Activated T-cell treated with anti-CD3 and anti-CD28 coated beads, Interleukin-2, amount 50 U/mL, for 48 hours (primary cell): ENCODE measurements at places on chromosomes 6 and 20.

- DNase-seq = no peak
Measured at GRCh38 chr6:150566486-150566885, 33.2 kb upstream of the PLEKHG1 start.

DNA sequence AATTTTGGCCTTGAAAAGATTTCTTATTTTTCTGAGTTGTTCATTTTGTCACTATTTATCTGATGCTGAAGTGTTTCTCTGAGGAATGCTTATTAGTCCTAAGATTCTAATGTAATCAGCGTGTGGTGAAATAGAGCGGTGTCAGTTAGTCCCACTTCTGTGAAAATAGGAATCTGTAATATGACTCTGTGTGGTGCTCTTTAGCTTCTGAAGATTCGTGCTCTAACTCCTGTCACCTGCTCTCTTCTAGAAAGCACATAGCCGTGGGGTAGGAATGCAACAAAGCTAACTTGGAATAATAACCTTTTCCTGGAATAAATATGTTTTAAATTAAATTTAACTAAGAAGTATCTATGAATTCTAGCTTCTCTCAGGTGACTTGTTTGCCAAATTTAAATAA is 90.4 kb downstream of the BCKDHB start:
- no peak for DNase-seq

DNA sequence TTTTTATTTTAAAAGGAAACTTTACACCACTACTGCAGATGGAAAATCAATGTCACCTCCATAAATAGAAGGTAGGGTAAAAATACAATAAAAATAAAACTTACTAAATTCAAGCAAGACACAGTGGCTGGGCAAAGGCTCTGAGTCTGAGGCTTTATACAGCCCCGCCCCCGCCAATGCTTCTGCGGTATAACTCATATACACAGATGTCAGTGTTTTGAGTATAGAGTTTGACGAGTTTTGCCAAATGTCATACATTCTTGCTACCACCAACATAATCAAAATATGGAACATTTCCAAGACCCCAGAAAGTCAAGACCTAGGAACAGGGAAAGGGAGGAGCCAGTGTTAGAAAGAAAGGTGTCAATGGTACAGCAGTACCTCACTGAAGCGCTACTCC is 12.8 kb downstream of the NFATC2 start:
- peak; percentile 84 for DNase-seq

DNA sequence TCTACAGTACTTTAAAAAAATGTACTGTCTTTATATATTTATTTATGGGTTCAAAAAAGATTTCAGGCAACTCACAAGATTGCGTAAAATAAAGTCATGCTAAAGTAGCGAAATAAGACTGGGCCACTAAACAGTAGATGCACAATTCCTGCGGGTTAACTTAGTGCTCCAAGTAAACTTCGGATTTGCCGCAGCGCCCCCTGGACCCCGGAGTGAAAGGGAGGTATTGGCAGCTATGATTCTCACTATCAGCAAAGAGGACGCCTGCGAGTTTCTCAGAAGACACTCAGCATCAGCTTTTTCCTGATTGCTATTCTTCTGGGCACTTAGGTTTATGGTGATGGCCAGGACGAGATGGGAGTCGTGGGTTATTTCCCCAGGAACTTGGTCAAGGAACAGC is 1.4 kb downstream of the OTOR start:
- no peak for DNase-seq

GRCh38 chr6:54719633-54720032 is 126.9 kb upstream of the FAM83B start:
- DNase-seq = no peak

- DNase-seq = peak; percentile 14
Measured at GRCh38 chr20:59173938-59174491, 10.4 kb downstream of the ZNF831 start.

- DNase-seq = no peak
Measured at GRCh38 chr20:49231471-49231870, 12.3 kb downstream of the DDX27 start.

DNA sequence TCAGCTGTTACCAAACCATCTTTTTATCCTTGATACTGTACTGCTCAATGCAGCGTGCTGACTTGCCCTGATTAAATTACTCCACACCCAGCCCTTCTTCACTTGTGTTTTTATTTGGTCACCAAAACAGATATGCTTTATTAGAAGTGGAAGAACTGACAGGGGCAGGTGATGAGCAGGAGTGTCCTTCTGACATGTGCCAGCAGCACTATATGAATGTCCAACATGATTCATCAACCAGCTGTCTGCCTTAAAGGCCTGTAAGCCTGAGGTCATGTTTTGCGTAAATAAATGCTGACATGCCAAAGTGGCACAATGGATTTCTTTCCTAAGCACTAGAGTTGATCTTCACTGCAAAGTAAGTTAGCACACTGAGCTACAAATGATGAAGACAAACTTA is 15.4 kb downstream of the POPDC3 start:
- DNase-seq = no peak

- no peak for DNase-seq
Measured at GRCh38 chr20:15257569-15257870, 920.1 kb upstream of the FLRT3 start.

GRCh38 chr6:30013291-30013922 is 47.7 kb upstream of the POLR1H start:
- DNase-seq = peak; percentile 38

DNA sequence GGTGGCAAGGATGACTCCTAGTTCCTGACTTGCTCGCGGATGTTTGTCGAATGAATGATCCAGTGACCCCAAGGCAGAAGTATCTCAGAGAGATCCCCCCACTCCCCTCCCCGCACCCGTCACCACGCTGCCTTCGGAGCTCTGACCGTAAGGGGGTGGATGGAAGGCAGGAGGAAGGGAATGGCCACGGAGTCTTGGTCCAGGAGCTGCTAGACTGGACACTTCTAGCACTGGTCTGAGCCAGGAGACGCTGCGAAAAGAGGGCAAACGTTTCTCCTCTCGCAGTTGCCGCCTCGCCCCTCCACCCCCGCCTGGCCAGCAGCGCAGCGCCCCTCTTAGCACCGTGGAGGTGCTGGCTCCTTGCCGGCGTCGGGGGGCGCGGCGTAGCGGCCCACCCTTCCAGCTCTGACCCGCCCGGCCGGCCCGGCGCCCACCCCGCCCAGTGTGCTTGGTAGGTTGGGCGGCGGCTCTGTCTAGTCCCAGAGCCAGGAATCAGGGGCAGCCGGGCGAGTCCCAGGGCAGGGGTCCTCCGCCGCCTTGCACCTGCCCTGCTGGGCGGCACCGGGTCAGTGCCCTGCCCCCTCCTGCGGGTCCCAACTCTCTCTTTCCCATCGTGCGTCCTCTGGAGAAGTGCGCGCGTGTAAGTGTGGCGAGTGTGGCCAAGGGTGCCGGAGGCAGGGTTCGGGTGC is 2.4 kb upstream of the DBNDD2 start:
- DNase-seq = peak; percentile 62

- DNase-seq = no peak
Measured at GRCh38 chr6:122651031-122651430, 40.8 kb downstream of the PKIB start.

GRCh38 chr20:58046311-58046710 is 182.1 kb downstream of the ANKRD60 start:
- no peak for DNase-seq

GRCh38 chr6:154604119-154604518 is 93.6 kb upstream of the CNKSR3 start:
- no peak for DNase-seq

- no peak for DNase-seq
Measured at GRCh38 chr6:8192597-8192996, 90.2 kb upstream of the EEF1E1 start.

- DNase-seq = no peak
Measured at GRCh38 chr6:63063631-63064271, 147.5 kb upstream of the FKBP1C start.

DNA sequence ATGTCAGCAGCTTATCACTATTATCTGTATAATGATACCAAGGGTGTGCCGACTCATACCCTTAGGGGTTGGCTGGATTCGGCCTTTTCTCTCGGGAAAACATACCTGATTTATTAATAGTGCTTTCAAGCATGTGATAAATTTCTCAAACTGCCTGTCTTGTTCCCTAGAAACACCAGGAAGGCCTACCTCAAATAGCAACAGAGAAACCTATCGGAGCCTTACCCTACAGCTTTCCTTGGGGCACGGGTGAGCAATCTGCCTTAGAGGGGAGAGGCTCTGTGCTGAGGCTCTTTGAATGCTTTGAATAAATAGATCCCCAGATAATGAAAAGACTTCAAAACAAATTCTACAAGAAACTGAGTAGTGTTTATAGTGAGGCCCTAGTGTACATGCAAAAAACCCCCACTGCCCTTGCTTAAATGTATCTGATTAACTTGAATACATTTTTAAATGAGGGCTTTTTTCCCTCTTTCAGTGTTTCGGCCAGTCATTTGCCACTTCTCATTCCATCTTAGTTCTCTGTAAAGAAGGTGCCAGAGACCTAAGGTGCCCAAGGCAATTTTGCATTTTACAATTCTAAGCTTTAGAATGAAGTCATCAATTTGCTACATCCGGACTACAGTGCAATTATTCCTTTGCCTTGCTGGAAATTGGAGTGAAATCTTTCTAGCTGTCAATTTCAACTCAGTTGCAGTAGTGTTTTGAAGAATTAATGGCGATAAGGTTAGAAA is 320.1 kb downstream of the ESR1 start:
- no peak for DNase-seq

- DNase-seq = no peak
Measured at GRCh38 chr20:62928246-62928939, 2.1 kb upstream of the DIDO1 start.

GRCh38 chr6:47028835-47029360 is 13.2 kb downstream of the ADGRF1 start:
- no peak for DNase-seq

- DNase-seq = no peak
Measured at GRCh38 chr20:34628026-34628425, 48.9 kb downstream of the PIGU start.

- no peak for DNase-seq
Measured at GRCh38 chr6:69936674-69937363, 70.5 kb downstream of the COL19A1 start.

GRCh38 chr6:168411130-168411529 is 29.9 kb upstream of the SMOC2 start:
- DNase-seq = no peak

DNA sequence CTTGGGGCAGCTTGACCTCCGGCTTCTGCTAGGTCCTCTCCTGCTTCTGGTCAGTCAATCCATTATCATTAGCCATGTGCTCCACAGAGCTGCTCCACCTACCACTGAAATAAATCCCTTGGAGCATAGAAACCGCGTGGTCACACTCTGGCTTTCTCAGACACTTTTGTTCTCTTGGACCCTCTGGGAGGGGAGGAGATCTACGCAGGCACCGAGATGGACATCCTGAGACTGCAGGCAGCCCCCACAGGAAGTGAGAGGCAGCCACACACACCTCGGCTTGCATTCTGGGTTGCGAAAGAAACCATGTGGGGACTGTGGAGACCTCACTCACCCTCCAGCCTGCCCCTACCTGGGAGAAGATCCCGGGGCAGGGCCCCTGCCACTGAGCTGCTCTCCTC is 79.5 kb downstream of the FYN start:
- DNase-seq = peak; percentile 66

DNA sequence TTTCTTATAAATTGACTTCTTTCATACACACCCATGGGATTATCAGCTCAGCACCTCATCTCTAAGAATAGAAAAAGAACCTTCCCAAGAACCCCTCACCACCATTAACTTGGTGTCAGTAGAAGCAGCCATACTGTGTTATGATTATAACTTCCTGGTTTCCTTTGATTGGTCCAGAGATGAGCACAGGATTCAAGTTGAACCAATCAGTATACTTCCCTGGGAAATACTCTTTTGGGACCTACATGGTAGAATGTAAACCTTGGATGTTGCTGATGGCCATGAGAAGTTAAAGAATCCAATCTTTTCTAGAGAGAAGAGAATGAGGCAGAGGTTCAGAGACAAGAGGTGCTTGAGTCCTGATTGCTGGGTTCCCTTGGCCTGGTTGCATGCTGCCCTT is 190.8 kb downstream of the BMP7 start:
- DNase-seq = no peak

- DNase-seq = no peak
Measured at GRCh38 chr6:11346516-11346915, 114.0 kb upstream of the NEDD9 start.

DNA sequence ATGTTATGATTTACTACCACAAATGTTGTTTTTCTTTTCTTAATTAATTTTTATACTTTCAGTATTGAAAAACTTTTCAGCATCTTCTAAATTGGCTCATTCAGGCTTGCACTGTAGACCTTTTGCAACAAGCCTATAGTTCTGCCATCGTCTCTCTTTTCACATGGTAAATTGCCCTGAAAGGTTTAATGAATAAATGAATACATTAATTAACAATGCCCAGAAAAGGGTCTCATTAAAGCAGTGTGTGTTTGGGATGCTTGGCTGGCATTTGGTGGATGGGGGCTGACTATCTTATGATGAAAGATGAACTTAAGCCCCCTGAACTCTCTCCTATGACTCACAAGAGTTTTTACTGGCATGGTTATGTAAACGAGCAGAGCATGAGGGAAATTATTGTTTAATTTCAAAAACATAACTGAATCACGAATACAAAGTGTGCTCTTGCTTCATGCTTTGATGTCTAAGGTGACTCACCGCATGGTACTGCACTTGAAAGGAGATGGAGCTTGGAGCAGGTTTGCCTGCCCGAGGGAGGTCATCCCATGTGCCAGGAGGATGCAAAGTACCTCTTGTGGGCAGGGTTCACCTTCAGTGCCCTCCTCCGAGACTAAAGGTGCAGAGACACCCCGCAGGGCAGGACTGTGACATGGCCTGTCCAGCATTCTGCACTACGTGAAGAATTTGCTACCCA is 13.8 kb upstream of the PCK1 start:
- no peak for DNase-seq

DNA sequence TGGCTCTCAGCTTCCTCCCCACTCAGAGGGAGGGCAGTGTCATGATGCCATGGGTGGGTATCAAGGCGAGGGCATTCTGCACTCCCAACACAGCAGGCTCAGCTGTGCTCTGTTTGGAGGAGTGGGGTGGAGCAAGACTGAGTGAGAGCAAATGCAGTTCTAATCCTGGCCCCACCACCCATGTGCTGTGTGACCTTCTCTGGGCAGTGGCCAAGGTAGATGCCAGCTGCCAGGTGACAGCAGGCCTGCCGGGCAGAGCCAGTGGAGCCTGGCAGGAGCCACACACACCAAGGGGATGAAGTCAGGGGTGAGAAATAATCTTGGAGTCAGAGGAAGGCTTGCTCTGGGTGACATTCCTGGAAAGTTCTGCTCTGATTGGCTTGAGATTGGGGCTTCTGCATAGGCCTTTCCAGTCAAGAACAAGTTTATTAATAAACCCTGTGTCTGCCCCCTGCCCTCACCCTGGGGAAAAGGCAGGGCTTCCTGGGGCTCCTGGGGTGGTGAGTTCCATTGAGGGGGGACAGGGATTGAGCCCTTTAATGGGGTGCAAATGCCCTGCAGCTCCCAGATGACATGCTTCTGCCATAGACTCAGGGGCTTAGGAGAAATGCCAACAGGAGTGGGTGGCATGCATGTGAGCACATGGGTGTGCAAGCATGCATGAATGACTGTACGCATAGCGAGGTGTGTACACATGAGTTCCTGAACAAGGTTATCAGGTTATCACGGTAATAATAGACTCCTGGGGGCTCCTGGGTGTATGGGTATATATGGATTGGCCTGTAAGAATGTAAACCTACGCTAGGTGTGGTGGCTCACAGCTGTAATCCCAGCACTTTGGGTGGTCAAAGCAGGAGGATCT is 134.2 kb downstream of the MRPL14 start:
- no peak for DNase-seq

GRCh38 chr20:47875297-47876025 is 90.2 kb upstream of the SULF2 start:
- no peak for DNase-seq
